Hepatocyte (in vitro differentiated cells): ENCODE measurements at places on chromosomes 5 and 9. TPM values are rescaled to one million over a fixed set of nuclear protein-coding genes. Genes with fewer than 3 reads are reported as not detected.

- no peaks in the 10 kb centered on the region for H3K27me3 ChIP-seq
- H3K36me3 ChIP-seq, result no peaks in the 10 kb centered on the region
- no peaks in the 10 kb centered on the region for H3K4me1 ChIP-seq
- H3K4me3 ChIP-seq, result no peak overlapping the region
- H3K27ac ChIP-seq, result no peak overlapping the region
These were observed 1388.3 kb upstream of the ACO1 start for GRCh38 chr9:30995956-30996738.

TAS2R1 gene
- total RNA-seq, result 1.0 TPM in 1 of 2 replicates, not detected in the other

- H3K36me3 ChIP-seq, result no peaks in the 10 kb centered on the region
- DNase-seq, result peak; percentile 19
- no peak overlapping the region for H3K4me3 ChIP-seq
- H3K27me3 ChIP-seq, result no peaks in the 10 kb centered on the region
- no peak overlapping the region for H3K27ac ChIP-seq
These were observed 116.1 kb upstream of the TNC start for GRCh38 chr9:115234094-115234493.

DNA sequence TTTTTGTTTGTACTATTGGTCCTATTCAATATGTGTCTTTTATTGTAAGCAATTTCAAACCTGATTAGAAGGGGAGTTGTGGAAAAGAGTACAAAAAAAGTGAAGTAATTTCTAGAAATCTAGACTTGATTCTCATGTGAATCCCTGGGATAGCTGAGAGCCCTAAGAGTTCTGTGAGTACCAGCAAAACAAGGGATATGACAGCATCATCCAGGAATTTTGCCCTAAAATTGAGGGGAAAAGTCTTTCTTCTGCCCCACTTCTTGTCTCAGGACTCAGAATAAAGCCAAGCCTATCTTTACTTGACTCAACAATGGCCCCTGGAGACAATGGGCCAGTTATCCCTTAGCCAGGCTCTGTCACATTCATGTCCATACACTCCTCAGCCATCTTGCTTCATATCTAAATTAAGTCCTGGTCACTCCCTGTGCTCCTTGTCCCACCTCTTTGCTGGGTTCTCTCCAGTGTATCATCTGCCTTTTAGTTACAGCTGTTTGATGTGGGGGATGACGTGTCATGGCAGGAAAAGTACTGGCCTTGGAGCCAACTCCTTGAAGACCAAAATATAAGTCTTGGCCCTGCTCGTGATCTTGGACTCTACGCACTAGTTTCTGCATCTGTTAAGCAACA lies 81.2 kb downstream of the ADAMTS12 start:
- H3K36me3 ChIP-seq, result no peaks in the 10 kb centered on the region
- no peak overlapping the region for H3K4me3 ChIP-seq
- DNase-seq, result no peak
- no peaks in the 10 kb centered on the region for H3K27me3 ChIP-seq
